ENCODE measurements at places on chromosomes 13 and 19.
A peak's percentile ranks its signal among the peaks of the same experiment; 100 is the strongest.

GRCh38 chr13:108281901-108282300 is 12.4 kb downstream of the TNFSF13B start:
- no peak for DNase-seq
- H3K4me3 ChIP-seq = no peak overlapping the region
- no peak overlapping the region for H3K27ac ChIP-seq
- no peaks in the 10 kb centered on the region for H3K4me1 ChIP-seq

DNA sequence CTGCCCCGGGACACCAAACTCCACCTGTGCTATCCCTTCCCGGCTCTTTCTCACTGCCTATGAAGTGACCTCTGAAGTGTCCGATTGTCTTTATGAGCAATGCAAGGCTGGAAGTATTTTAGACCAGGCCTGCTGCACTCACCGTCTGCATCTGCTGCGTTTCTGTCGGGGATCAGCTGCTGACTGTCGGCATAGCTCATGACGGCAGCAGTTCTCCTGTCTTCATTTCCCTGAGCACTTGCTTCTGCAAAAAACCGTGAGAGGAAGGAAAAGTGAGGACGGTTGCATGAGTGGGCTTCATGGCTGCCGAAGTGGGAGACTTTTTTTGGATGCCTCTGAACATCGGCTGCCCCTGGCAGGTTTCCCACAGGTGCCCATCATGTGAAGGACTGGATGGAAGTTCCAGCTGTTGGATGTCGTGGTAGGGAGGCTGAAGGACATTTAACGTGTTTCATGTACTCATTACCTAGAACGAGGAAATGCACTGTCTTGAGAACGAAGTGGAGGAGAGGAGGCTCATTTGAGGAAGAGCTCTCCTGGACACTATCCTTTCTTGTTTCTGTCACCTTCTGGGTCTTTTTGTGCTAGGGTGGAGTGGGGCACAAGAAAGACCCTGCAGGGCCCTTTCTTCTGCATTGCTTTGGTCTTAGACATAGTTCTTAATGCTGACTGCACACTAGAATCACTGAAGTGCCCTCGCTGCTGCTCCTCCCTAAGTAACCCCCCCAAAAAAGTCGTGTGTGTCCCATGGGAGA is 94.7 kb downstream of the RNASEH2B start:
- H3K4me1 ChIP-seq = no peaks in the 10 kb centered on the region
- no peak for DNase-seq
- peaks cover 9% of the 10 kb centered on the region for H3K27me3 ChIP-seq
- H3K36me3 ChIP-seq = no peaks in the 10 kb centered on the region
- no peak overlapping the region for H3K4me3 ChIP-seq

DNA sequence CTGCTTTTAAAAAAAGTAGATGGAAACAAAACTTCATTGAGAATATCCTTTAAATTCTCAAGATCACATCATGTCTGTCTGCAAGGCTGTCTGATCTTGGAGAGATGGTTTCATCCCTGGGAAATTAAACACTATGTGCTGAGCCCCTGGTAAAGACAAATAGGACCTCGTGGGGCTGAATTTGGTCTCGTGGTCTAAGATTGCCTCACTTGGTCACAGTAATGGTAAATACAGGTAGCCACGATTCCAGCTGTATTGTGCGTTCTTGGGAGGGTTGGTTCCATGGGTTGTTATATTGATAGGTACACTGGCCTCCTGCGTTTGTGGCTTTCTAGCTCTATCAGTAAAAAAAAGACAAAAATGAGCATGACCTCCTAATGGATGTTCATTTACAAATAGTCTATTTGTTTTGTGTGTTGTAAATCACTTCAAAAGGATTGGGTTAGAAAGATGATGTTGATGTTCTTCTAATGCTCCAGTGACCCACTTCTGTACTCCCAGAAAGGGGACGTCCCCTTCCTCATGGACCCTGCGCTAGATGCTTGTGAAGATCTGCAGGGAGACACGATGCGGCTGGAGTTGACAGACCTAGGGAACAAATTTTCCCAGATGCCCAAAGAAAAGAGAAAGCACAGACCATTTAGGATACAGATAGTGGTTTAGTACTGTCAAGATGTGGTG is 1.8 kb downstream of the CEBPG start:
- peak overlapping the region; percentile 99 for H3K27ac ChIP-seq
- DNase-seq = no peak
- H3K4me3 ChIP-seq = peak overlapping the region; percentile 64
- H3K27me3 ChIP-seq = no peaks in the 10 kb centered on the region

DNA sequence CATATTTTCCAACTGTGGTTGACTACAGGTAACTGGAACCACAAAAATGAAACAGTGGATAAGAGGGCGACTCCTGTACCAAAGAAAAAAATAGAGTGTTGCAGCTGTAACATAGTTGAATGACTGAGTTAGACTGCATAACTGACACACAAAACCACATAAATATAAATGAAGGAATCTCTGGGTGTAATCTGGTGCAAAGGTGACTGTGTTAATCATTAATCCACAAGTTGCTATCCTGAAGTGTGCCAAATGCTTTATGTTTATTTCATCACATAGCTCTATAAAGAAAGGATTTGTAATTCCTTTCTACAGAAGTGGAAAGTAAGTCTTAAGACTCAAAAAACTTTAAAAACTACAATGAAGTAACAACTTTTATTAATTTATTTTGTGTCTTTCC is 6.0 kb upstream of the GJB2 start:
- peak; percentile 57 for DNase-seq
- H3K4me1 ChIP-seq = peaks cover 8% of the 10 kb centered on the region
- no peak overlapping the region for H3K27ac ChIP-seq

DNA sequence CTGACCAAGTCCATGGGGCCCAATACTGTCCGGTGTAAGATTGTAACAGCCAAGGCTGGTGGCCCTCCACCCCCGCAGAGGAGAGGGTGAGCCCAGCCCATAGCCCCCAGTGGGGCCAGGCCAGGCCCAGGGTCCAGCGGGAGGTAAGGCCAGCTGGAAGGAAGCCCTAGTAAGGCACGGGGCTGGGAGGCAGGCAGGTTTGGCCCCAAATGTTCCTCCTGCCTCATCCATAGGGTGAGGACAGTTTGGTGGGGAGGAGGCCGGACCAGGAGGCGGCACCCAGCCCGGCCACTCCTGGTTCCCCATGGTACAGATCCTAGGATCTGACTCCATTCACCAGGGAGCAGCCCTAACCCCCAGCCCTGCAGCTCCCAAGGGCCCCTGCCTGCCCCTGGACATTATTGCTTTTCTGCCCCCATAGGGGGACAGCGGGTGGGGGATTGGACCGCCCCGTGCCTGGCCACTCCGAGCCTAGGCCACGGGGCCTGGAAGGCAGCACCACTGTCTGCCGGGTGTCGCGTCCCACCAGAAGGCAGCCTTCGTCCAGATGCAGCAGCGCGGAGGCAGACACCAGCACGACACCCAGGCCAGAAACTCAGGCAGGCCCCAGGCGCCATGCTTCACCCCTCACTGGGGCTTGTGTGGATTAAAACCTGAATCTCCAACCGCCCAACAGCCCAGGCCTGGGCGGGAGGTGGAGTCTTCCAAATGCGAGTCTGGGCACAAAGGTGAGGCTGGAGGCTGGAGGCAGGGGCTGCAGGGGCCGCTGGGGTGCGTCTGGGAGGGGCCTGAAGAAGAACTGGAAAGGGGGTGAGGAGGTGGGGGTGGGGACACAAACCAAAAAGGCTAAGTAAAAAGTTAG is 6.7 kb upstream of the CCNP start:
- DNase-seq = no peak
- no peaks in the 10 kb centered on the region for H3K27me3 ChIP-seq
- peaks cover 59% of the 10 kb centered on the region for H3K36me3 ChIP-seq
- no peak overlapping the region for H3K4me3 ChIP-seq

Measured in stomach (tissue), 19 donors.